ENCODE measurements at places on chromosomes 11 and 22. TPM values are rescaled to one million over a fixed set of nuclear protein-coding genes. Genes with fewer than 3 reads are reported as not detected.
A peak's percentile ranks its signal among the peaks of the same experiment; 100 is the strongest.

- no peaks in the 10 kb centered on the region for H3K36me3 ChIP-seq
- peaks cover 17% of the 10 kb centered on the region for H3K27me3 ChIP-seq
- no peak overlapping the region for H3K4me3 ChIP-seq
- H3K4me1 ChIP-seq = no peaks in the 10 kb centered on the region
- no peak overlapping the region for H3K27ac ChIP-seq
Observed at GRCh38 chr22:47786650-47787290, 1024.3 kb downstream of the TBC1D22A start.

DNAJB7 gene
- not detected for total RNA-seq

DNA sequence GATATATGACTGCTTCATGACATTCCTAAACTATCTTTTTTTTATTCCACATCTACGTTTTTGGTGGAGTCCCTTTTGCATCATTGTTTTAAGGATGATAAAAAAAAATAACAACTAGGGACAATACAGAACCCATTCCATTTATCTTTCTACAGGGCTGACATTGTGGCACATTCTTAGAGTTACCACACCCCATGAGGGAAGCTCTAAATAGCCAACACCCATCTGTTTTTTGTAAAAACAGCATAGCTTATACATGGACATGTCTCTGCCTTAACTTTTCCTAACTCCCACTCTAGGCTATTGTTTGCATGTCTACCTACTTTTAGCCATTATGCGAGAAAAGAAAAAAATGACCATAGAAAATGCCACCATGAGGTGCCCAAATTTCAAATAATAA lies 13.2 kb downstream of the MS4A1 start:
- H3K27me3 ChIP-seq = peaks cover 16% of the 10 kb centered on the region
- DNase-seq = no peak
- H3K27ac ChIP-seq = no peak overlapping the region
- H3K4me3 ChIP-seq = no peak overlapping the region
- no peaks in the 10 kb centered on the region for H3K4me1 ChIP-seq

DNA sequence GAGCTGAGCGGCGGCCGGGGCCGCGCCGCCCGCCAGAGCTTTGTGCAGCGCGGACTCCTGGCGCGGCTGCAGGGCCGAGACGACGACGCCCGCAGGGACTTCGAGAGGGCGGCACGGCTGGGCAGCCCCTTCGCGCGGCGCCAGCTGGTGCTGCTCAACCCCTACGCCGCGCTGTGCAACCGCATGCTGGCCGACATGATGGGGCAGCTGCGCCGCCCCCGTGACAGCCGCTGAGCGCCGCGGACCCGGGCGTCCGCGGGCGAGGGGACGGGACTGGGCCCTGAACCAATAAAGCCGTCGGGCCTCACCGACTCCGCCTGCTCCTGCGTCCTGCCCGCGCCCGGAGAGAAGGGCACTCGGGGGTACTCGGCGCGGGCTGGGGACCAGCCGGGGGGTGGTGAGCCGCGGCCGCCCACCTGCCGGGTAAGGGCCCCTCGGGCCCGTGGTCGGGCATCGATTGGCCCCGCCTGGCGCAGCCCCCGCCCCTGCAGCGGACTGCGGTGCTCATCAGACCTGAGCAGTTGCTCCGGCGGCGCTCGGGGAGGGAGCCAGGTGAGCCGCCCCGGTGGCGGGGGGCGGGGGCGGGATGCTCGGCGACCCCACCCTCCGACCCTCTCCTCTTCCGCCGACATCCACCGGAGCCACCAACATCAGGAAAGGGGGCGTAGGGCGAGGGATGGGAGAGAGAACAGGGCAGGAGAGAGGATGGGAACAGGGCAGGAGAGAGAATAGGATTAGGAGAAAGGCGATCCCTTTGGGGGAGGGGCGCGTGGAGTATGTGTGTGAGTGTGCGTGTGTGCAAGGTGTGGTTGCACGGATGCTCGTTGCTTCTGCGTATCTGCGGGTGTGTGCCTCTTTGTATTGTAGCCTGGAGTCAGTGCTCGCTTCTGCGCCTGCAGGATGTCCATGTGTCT lies at the start of gene TMEM25:
TSS of gene TMEM25 (plus strand) at position 510 of the 914 bp plus-strand sequence. CDS start 610 bp downstream, outside the sequence.
- peak; percentile 86 for DNase-seq
- peaks cover 29% of the 10 kb centered on the region for H3K4me1 ChIP-seq
- H3K27ac ChIP-seq = peak within 1 kb of the TSS; percentile 95
- no peaks in the 10 kb centered on the region for H3K27me3 ChIP-seq
- peak within 1 kb of the TSS; percentile 93 for H3K4me3 ChIP-seq
- H3K36me3 ChIP-seq = peaks cover 3% of the 10 kb centered on the region

TMEM86A gene
- total RNA-seq = 1.8 TPM

DNA sequence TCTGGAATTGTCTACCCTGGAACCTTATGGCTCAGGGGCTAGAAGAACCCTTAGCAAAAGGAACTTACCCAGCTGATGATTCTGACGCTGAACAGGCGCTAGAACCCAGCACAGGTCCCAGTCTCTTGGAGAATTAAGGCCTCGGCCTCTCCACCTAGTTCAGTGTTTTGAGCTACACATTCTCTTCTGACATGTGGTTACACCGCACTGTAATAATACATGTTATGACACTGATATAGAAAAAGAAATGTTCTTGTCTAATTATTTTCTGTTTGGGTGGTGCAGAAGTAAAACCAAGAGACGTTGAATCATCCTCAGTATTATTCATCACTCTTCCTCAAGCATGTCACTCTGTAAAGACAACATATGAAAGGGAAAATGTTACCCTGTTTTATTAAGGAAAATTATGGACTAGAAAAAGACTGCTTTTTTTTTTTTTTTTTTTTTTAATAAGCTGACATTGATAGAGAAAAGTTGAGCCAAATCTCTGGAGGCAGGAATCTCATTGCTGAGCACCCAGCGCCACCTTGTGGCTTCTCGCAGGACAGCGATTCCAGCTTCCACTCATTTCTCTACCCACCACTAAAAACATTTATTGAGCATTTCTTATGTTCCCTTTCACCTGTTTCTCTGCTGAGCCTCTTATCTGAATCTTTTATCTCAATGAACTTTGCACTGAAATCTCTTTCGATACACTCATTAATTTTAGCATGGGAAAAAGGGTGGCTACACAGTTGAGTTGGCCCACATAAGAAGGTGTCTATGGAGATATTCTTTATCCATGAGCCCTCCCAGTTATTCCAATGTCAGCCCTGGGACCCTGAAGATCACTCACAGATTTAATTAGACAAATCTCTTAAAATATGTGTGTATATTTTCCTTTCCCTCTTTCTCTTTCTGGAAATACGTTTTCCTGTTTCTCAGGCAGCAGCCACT lies 12.6 kb upstream of the APLNR start:
- DNase-seq = peak; percentile 51
- H3K27ac ChIP-seq = no peak overlapping the region
- H3K36me3 ChIP-seq = no peaks in the 10 kb centered on the region
- H3K27me3 ChIP-seq = peaks cover 33% of the 10 kb centered on the region

DNA sequence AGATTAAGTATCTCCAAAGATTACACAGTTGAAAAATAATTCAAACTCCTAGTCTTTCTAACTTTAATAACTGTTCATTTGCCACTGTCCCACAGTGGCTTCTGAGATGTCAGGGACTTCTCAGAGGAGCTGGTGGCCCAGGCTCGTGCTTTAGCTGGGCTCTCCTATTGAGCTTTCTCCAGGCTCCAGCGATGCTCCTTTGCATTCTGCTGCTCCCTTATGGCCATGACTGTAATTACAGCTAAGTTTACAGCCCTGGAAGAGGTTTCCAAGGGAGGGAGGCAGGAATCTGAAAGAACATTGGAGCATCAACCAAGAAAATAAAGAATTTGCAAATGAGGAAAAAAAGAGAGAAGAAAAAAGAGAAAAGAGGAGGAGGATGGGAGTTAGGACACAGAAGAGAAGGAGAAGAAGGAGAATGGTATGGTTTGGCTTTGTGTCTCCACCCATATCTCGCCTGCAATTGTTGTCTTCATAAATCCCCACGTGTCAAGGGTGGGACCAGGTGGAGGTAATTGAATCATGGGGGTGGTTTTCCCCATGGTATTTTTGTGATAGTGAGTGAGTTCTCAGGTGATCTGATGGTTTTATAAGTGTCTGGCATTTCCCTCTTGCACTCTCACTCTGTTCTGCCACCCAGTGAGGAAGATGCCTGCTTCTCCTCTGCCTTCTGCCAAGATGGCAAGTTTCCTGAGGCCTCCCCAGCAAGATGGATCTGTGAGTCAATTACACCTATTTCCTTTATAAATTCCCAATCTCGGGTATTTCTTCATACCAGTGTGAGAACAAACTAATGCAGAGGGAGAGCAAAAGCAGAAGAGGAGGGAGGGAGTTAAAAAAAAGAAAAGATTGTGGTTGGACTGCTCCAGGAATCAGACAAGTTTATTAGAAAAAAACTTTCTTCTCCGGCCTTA lies 857.0 kb downstream of the KCNA4 start:
- no peaks in the 10 kb centered on the region for H3K27me3 ChIP-seq
- no peaks in the 10 kb centered on the region for H3K4me1 ChIP-seq
- DNase-seq = peak; percentile 1
- no peak overlapping the region for H3K27ac ChIP-seq

- no peaks in the 10 kb centered on the region for H3K27me3 ChIP-seq
- no peaks in the 10 kb centered on the region for H3K36me3 ChIP-seq
- H3K4me3 ChIP-seq = no peak overlapping the region
Observed at GRCh38 chr11:97454988-97455387, 1065.2 kb downstream of the JRKL start.

MMP12 gene
- total RNA-seq = not detected

GRCh38 chr11:11422411-11423128 lies 69.5 kb upstream of the CSNK2A3 start:
- H3K27ac ChIP-seq = no peak overlapping the region
- no peaks in the 10 kb centered on the region for H3K36me3 ChIP-seq
- no peaks in the 10 kb centered on the region for H3K4me1 ChIP-seq
- no peak overlapping the region for H3K4me3 ChIP-seq

DNA sequence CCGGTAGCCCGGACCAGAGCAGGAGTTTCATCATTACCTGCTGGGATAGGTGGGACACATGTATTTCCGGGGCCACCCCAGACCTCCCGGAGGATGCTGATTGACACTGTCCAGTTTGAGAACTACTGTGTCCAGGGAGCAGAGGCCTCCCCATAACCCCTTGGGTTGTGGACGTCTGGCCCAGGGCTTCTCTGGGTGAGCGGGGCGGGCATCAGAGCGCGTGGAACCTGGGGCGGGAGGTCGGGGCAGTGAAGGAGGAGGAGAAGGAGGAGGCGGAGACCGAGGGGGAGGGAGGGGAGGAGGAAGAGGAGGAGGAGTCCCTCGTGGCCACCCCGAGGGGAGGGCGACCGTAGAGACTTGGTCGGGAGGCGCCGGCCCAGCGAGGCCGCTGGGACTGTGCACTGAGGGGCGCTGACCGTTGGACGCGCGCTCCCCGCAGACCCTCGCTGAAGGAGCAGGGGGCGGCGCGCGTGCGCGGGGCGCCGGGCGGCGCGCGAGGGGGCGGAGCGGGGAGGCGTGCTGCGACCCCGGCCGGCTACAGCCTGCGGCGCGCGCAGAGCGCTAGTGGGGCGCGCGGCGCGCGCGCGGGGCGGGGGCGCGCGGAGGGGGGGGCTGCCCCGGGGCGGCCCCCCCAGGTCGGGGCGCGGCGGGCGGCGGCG lies at the start of gene GRK3:
TSS of gene GRK3 (plus strand) at position 356 of the 659 bp plus-strand sequence. CDS start 366 bp downstream, outside the sequence.
- peaks cover 14% of the 10 kb centered on the region for H3K27me3 ChIP-seq
- H3K4me1 ChIP-seq = peaks cover 57% of the 10 kb centered on the region
- H3K36me3 ChIP-seq = peaks cover 4% of the 10 kb centered on the region
- DNase-seq = peak; percentile 73
- H3K4me3 ChIP-seq = peak within 1 kb of the TSS; percentile 99
- peak within 1 kb of the TSS; percentile 68 for H3K27ac ChIP-seq

- no peaks in the 10 kb centered on the region for H3K36me3 ChIP-seq
- H3K4me1 ChIP-seq = peaks cover 5% of the 10 kb centered on the region
- no peak for DNase-seq
Observed at GRCh38 chr11:126971305-126971704, 29.3 kb downstream of the KIRREL3 start.

CYP2R1 gene
- 30.4 TPM for total RNA-seq

- no peaks in the 10 kb centered on the region for H3K4me1 ChIP-seq
- no peak overlapping the region for H3K4me3 ChIP-seq
- H3K27ac ChIP-seq = no peak overlapping the region
- DNase-seq = no peak
Observed at GRCh38 chr11:132186699-132187098, 816.3 kb downstream of the NTM start.

Data from activated T-cell treated with anti-CD3 and anti-CD28 coated beads, Interleukin-2, amount 50 U/mL, for 72 hours (primary cell).